NCI-H510A (cell line): ENCODE measurements at places on chromosomes 16 and 17.

- DNase-seq = no peak
Measured at GRCh38 chr17:17942846-17943245, 29.4 kb downstream of the TOM1L2 start.

DNA sequence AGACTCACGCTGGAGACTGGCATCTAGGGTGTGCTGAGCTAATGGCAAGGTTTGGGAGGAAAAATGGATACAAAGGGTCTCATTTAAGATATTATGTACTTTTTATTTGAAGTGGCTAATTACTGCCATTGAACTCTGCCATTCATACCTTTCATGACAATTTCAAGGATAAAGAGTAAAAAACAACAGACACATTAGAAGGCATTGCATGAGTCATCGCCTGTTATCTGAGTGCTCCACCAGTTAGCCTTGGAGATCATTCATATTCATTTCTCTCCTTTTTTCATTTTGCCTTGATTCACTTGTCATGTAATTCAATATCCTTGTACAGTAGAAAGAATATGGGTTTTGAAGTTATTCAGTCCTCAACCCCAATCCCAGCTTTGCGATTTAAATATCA, 109.5 kb downstream of the CDH8 start:
- DNase-seq = no peak

DNA sequence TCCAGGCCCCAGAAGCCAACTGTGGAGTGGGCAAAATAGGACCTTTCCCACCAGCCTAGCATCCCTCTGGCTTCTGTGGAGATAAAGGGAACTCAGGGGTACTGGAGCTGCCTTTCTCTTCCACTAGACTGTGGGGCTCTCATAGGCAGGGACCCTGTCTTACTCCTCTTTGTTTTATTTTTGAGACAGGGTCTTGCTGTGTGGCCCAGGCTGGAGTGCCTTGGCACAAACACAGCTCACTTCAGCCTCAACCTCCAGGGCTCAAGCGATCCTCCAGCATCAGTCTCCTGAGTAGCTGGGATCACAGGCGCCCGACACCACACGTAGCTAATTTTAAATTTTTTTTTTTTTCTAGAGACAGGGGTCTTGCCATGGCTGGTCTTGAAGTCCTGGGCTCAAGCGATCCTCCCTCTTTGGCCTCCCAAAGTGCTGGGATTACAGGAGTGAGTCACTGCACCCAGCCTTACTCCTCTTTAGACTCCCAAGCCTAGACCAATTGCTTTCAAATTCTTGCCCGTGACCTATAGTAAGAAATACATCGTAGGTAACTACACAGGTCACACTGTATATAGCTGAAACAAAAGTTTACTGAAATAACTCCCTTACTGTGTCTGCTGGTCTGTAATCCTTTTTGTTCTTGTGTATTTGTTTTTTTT, 2.6 kb downstream of the RAI1 start:
- DNase-seq = no peak

- no peak for DNase-seq
Measured at GRCh38 chr16:81349608-81350305, 35.0 kb downstream of the GAN start.

DNA sequence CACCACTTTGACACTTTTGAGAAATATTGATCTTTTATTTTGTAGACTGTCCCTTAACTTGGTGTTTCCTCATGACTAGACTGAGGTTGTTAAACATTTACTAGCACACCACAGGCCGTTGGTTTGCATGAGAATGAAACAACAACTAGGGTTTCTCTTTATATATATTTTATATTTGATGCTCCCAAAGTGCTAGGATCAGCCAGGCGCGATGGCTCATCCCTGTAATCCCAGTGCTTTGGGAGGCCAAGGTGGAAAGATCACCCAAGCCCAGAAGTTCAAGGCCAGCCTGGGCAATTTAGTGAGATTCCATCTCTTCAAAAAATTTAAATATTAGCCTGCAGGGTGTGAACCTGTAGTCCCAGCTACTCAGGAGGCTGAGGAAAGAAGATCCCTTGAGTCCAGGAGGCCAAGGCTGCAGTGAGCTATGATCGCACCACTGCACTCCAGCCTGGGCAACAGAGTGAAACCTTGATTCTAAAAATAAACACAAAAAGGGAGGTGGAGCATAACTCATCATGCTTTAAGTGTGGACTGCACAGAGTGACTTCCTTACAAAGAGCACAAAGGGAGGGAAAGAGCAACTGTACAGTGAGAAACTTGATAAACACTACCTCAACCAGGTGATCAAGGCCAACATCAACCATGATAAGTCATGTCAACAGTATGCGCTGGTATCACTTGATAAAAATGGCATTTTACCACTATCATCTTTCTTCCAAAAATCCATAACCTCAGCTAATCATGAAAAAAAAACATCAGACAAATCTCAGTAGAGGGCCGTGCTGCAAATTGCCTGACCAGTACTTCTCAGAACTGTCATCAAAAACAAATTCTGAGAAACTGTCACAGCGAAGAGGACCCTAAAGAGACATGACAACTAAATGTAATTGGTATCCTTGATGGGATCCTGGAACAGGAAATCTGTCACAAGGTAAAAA, 72.8 kb upstream of the ATF7IP2 start:
- DNase-seq = no peak

DNA sequence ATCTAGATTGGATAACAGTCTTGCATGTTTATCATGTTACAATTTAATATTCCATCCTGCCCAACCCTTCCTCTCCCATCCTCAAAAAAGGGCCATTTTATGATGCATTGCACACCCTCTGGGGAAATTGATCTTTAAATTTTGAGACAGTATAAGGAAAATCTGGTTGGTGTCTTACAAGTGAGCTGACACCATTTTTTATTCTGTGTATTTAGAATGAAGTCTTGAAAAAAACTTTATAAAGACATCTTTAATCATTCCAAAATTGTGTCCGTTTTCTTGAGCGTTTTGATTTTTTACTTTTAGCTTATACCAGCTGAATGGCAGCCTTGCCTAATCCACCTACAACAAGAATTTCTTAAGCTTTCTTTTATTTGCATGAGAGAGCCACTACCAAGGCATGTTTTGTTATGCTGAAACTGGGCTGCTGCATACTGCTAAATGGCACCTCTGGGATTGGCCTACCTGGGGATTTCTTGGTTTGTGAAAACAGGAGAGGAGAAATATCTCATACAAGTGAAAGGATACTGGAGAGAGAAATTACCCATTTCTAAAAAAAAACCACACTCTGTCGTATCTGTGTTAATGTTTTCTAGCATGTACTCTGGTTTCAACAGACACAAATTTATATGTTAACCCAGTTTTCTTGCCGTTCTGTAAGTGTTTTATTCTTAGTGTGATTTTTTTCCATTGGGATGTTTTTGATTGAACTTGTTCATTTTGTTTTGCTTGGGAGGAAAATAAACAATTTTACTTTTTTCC, 52.2 kb downstream of the TUBD1 start:
- no peak for DNase-seq

GRCh38 chr16:1887711-1888354, 15.9 kb upstream of the MEIOB start:
- DNase-seq = no peak
